Breast epithelium (tissue), 4 donors: ENCODE measurements at places on chromosomes 1 and 21. TPM values are rescaled to one million over a fixed set of nuclear protein-coding genes. Genes with fewer than 3 reads are reported as not detected.

DNA sequence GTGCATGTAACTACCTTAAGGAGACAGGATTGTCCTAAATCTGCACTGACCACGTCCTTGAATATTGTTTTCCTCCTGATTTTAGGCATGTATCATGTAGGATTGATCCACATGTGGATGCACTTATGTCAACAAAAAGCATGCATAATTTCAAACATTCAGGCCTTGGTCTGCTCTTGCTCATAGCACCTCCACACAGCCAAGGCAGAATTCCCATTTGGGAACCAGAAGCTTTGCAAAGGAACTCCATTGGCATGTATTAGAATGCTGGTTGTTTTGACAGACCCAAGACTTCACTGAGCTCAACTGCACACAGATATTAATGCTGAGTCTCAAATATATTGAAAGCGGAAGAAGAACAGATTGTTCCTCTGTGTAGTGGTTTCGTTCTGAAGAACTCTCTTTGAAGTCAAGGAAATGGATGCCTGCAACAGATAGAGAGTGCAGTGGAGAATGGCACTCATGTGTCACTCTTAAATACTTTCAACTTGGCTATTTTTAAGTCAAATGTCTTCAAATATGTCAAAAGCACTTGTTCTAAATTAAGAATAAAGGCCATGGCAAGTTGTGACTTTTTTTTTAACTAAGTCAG lies 387.6 kb downstream of the LTN1 start:
- no peaks in the 10 kb centered on the region for H3K4me1 ChIP-seq
- no peaks in the 10 kb centered on the region for H3K27me3 ChIP-seq
- no peaks in the 10 kb centered on the region for H3K36me3 ChIP-seq
- no peak overlapping the region for H3K27ac ChIP-seq
- no peak overlapping the region for H3K4me3 ChIP-seq

Gene TRAPPC10
- 31.1 TPM for total RNA-seq

DNA sequence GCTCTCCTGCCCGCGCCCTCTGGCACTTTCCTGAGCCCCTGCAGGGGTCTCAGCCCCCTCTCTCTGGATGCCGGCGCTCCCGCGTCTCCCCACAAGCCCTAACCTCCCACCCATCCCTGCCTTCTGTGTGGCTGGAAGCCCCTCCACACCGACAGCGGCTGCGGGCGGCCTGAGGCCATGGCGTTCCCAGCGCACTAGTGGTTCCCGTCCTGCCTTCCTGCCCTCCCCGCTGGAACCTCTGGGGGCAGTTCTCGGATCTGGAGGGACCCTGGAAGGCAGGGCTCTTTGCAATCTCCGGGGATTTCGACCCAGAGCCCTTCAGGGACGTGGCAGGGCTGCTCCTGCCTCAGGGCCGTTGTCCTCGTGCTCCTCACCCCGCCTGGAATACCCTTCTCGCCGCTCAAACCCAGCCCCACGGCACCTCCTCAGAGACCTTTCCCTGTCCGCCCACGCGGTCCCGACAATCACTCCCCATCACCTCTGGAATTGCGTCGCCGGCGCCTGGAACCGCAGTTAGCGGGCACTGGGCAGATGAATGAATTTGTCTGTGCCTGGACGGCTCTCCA lies 493 bp upstream of the ESPN start:
- H3K27ac ChIP-seq, result no peak overlapping the region
- peaks cover 15% of the 10 kb centered on the region for H3K27me3 ChIP-seq
- H3K4me3 ChIP-seq, result no peak overlapping the region

- no peak for DNase-seq
- H3K36me3 ChIP-seq, result no peaks in the 10 kb centered on the region
- H3K27me3 ChIP-seq, result no peaks in the 10 kb centered on the region
- no peaks in the 10 kb centered on the region for H3K4me1 ChIP-seq
- peak overlapping the region; percentile 57 for H3K4me3 ChIP-seq
Measured at GRCh38 chr1:182603646-182604174, 479 bp downstream of the RGS16 start.

- no peaks in the 10 kb centered on the region for H3K27me3 ChIP-seq
- H3K27ac ChIP-seq, result no peak overlapping the region
- DNase-seq, result no peak
- no peak overlapping the region for H3K4me3 ChIP-seq
- H3K4me1 ChIP-seq, result no peaks in the 10 kb centered on the region
Measured at GRCh38 chr1:167416506-167416905, 101.8 kb downstream of the CD247 start.

- H3K36me3 ChIP-seq, result no peaks in the 10 kb centered on the region
- DNase-seq, result no peak
- no peak overlapping the region for H3K27ac ChIP-seq
- H3K4me3 ChIP-seq, result no peak overlapping the region
Measured at GRCh38 chr1:84731519-84731918, 41.3 kb upstream of the SSX2IP start.

DNA sequence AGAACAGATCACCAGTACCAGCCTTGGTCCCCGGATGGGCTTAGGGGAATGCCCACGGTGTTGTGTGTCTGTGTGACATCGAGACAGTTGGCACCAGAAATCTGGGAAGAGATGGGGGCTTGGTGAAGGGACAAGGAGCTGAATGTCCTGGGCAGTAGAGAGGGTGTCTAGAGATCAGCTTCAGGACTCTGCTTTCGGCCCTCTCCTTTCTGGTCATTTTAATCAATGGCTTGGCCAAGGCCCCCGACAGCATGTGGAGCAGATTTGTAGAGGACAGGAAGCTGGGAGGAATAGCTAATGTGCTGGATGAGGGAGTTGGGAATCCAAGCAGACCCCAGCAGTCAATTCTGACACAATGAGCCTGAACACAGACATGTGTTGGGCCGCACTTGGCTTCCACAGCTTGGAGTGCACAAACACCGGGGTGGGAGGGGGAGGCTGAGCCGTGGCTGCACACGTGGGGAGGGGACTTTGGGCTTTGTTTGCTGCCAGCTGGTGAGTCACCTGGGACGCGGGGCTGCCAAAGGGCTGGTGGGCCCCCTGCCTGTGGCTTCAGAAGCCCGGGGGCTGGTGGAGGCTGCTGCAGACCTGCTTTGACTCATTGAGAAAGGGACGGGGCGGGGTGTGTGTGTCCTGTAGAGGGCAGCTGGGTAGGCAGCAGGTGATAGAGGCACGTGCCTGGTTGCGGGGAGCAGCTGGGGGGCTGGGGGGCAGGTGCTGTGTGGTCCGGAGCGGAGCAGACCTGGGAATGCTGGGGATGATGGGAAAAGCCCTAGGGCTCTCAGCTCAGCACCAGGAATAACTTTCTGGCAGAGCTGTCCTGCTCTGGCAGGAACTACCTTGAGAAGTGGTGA lies 20.9 kb downstream of the SLC1A7 start:
- H3K27me3 ChIP-seq, result no peaks in the 10 kb centered on the region
- H3K36me3 ChIP-seq, result no peaks in the 10 kb centered on the region
- peaks cover 8% of the 10 kb centered on the region for H3K4me1 ChIP-seq
- H3K4me3 ChIP-seq, result no peak overlapping the region

DNA sequence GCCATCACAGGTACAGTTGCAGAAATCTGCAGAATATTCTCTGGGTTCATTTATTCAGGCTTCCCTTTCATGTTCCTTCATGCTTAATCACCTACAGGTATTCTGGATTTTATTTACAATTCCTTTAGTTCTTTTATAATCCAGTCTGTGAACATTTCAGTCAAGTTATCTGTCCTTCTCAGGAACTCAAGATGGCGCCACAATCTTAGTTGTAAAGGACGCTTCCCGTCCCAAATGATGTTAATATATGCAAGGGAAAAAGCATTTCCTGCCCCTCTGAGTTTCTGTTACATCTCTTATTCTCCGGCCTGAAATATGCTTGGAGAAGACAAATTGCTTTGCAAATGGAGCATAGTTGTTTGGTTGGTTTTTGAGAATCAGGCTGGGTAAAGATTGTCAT lies 19.3 kb downstream of the F3 start:
- no peak overlapping the region for H3K4me3 ChIP-seq
- no peak overlapping the region for H3K27ac ChIP-seq
- no peak for DNase-seq
- no peaks in the 10 kb centered on the region for H3K36me3 ChIP-seq

DNA sequence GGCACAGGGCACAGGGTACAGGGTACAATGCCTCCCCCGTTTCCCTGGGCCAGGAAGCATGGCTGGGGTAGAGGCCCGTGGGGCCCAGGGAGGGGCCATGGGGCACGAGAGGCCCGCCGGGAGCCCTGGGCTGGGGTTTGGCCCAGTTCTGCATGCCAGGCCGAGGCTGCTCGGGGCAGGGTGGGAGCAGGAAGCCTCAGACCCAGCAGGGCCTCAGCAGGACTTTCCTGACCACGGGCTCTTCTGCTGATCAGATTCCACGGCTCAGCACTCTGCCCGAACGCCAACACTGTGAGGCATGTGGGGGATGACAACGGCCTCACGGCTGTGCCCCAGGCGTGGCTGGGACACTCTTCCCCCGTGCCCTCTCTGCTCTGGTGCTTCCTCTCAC lies 104.3 kb downstream of the NPHP4 start:
- no peak overlapping the region for H3K27ac ChIP-seq
- no peak overlapping the region for H3K4me3 ChIP-seq
- H3K4me1 ChIP-seq, result no peaks in the 10 kb centered on the region

Gene EXO1
- not detected for total RNA-seq

DNA sequence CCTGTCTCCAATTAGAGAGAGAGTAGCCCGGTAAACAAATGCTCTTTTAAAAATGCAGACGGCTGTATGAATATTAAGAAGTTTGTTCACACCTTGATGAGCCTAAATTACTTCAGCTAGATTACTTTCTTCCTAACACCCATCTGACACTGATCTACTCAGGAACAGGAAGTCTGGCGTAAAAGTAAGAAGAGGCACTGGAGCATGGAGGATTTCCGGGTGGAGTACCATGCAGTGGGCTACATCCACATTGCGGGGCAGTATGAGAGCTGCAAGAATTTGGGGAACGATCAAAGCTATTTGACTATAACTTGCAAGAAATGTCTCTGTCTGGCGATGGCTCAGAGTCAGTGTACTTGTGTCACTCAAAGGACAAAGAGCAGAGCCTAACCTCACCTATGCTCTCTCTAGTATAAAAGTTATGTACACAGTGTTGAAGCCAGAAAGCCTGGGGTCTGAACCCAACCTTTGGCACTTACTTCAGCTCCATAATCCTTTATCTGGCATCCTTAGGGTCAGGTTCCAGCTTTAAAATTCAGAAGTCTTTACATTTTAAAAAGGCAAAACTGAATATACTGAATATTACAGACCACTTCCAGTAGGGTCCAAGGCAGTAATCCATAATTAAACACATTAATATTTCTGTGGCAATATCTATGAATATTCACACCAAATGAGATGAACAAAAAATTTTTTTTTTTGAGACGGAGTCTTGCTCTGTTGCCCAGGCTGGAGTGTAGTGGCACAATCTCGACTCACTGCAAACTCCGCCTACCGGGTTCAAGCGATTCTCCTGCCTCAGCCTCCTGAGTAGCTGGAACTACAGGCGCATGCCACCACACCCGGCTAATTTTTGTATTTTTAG lies 7.9 kb upstream of the GNPAT start:
- H3K36me3 ChIP-seq, result no peaks in the 10 kb centered on the region
- no peaks in the 10 kb centered on the region for H3K27me3 ChIP-seq
- H3K4me1 ChIP-seq, result no peaks in the 10 kb centered on the region
- H3K27ac ChIP-seq, result no peak overlapping the region
- H3K4me3 ChIP-seq, result no peak overlapping the region

GRCh38 chr21:21028275-21028820 lies 30.1 kb downstream of the NCAM2 start:
- no peak for DNase-seq
- H3K27ac ChIP-seq, result no peak overlapping the region
- H3K4me3 ChIP-seq, result no peak overlapping the region
- no peaks in the 10 kb centered on the region for H3K27me3 ChIP-seq
- no peaks in the 10 kb centered on the region for H3K36me3 ChIP-seq

Gene ELAPOR1
- total RNA-seq, result 0.64 TPM

Gene LINGO4
- 0.88 TPM for total RNA-seq

DNA sequence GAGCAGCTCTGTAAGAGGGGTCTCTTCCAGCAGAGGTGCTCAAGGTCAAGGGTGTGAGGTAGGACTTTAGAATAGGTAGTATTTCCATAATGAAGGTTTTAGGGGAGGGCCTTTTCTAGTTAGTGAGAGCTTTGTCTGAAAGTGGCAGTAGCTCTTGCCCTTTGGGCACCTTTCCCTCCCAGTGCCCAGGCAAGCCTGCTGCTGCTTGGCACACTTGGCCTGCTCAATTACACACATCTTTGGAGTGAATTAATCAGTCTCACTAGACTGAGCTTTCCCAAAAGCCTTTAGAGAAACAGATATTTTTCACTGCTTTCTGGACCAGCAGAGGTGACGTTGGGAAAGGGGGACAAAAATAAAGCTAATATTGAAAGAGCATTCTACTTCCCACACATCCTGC lies 48.0 kb downstream of the MAB21L3 start:
- H3K36me3 ChIP-seq, result no peaks in the 10 kb centered on the region
- peaks cover 1% of the 10 kb centered on the region for H3K4me1 ChIP-seq
- no peaks in the 10 kb centered on the region for H3K27me3 ChIP-seq
- no peak overlapping the region for H3K27ac ChIP-seq
- no peak overlapping the region for H3K4me3 ChIP-seq
